ENCODE measurements at places on chromosomes 1 and 21.

GRCh38 chr1:193185901-193186731 lies at the start of gene B3GALT2:
Gene B3GALT2, minus strand, starts transcription at chr1:193186613. Its CDS starts 5,051 bp downstream, at chr1:193181562.
- no peak for DNase-seq

DNA sequence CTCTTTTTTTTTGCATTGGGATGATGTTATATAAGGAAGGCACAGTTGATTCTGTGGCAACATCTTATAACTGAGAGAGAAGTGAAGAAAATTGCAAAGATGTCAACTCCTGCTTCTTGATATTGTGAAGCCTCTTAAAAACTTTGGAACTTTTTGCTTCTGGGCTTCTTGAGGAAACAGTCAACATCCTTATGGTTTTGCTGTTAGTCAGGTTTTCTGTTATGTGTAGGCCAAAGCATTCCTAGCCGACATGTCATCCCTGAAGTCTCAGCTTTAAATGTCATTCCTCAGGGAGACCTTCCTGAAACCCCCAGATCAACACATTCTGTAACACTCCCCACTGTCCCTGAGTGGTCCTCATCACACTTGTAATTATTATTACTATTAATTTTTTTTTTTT lies 12.6 kb downstream of the FALEC start:
- DNase-seq: no peak

DNA sequence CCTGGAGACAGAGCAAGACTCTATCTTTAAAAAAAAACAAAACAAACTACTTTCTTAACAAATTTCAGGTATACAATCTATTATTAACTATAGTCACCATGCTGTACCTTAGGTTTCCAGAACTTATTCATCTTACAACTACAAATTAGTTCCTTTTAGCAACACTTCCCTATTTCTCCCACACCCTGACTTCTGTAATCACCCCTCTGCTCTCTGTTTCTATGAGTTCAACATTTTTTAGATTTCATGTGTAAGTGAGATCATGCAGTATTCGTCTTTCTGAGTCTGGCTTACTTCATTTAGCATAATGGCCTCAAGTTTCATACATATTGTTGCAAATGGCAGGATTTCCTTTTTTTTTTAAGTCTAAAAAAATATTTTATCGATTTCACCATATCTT lies 77.9 kb upstream of the LPGAT1 start:
- DNase-seq: peak; percentile 75

- DNase-seq: no peak
Measured at GRCh38 chr1:223264983-223265908, 98.7 kb downstream of the SUSD4 start.

GRCh38 chr1:109947582-109948284 lies 36.8 kb upstream of the AHCYL1 start:
- DNase-seq: peak; percentile 9
